AG04450 (cell line): ENCODE measurements at places on chromosomes 3 and 15.

GRCh38 chr15:88348579-88349230 is 92.2 kb upstream of the NTRK3 start:
- DNase-seq: no peak

- DNase-seq: no peak
These were observed 381.6 kb downstream of the FOXP1 start for GRCh38 chr3:71201939-71202338.

DNA sequence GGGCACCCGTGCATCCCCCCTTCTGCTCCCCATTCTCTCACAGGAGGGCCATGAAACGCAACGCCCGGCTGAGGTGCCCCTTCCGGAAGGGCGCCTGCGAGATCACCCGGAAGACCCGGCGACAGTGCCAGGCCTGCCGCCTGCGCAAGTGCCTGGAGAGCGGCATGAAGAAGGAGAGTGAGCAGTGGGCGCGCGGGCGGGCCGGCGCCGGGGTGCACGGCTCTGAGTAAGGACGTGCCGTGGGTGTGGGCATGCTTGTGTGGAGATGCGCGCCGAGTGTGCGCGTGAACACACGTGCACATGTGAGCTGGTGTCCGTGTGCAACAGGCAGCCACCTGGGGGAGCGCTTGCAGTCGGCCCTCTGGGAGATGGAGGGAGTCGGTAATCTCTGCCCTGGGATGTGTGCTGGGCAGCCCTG is 28.1 kb downstream of the NR1I2 start:
- DNase-seq: no peak

DNA sequence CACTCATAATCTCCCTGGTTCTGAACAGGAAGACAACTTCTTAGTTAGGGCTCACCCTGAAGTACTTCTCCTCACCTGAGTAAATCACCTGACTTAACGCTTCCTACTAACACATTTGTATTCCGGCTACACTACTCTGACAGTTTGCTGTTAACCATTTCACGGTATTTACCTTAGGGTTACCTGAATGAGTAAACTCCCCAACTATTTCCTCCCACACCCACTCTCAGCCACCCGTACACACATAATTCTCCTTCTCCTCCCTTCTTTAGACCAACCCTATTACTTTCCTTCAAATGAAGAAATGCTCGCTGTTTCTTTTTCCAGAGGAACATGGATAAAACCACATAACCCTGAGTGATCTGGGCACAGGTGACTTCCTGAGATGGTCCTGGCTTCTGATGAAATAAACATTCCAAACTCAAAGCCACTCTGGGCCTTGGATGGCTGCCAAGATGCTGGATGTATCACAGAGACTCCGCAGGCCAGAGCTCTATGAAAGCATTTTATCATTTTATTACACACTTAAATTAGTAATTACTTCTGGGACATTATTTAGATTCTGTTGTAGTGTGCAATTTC is 183.6 kb upstream of the ATP11B start:
- no peak for DNase-seq

DNA sequence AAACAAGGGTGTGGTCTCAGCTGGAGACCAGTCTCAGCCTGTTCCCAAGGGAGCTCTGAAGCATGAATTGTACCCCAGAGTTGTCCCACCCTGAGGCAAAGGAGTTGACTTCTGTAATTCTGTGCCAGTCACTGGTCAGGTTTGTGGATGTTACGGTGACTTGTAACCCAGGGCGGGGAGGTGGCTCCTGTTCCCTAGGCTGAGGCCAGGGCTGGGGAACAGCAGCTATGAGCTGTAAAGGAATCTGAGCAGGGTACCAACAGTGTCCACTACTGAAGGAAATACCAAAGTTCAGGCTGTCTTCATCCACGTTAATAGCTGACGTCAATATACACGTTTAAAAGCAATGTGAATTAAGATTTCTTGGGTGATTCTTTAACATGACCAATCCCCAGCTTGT is 266.2 kb downstream of the ABHD5 start:
- DNase-seq: no peak

GRCh38 chr3:159187706-159188105 is 385.9 kb downstream of the MFSD1 start:
- no peak for DNase-seq

- no peak for DNase-seq
These were observed 264.3 kb upstream of the ARHGEF26 start for GRCh38 chr3:153856932-153857331.

DNA sequence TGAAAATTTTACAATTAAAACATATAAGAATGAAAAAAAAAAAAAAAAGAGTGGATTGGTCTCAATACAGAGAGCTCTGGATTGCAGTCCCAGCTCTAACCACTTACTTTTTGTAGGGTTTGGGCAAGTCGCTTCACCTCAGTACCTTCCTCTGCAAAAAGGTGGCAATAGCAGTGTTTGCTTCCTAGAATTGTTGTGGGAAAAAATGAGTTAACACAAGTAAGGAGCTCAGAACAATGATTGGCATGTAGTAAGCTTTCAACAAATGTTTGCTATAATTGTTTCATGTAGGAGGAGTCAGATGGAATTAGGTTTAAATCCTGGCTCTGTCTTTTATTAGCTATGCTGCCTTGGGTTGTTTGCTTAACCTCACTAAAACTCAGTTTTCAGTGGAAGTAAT is 425.2 kb upstream of the TBL1XR1 start:
- DNase-seq: no peak

- DNase-seq: no peak
These were observed 24.3 kb downstream of the DPH3 start for GRCh38 chr3:16240229-16241023.

DNA sequence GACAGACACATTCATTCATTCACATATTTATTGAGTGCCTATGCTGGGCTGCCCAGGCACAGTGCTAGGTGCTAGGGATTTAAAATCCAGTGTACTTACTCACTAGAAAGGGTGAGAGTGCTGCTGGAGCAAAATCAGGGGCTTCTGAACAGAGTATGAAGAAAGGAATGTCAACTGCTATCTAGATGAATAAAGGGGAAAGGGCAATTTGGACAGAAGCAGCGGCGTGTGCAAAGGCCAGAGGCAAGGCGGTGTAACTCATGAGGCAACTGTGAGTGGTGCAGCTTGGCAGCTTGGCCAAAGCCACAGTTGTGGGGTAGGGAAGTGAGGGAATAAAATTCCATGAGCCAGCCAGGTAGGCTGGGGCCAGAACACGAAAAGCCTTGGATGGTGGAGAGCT is 76.7 kb downstream of the RAD18 start:
- no peak for DNase-seq

DNA sequence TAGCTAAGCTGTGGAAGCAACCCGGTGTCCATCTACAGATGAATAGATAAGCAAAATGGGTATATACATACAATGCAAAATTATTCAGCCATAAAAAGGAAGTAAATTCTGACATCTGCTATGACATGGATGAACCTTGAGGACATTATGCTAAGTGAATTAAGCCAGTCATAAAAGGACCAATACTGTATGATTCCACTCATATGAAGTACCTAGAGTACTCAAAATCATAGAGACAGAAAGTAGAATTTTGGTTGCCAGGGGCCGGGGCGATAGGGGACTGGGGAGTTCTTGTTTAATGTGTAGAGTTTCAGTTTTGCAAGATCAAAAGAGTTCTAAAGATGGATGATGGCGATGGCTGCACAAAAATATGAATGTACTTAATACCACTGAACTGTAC is 10.3 kb downstream of the EID1 start:
- no peak for DNase-seq

- no peak for DNase-seq
These were observed 1045.7 kb upstream of the CFAP20DC start for GRCh38 chr3:60095516-60095915.

DNA sequence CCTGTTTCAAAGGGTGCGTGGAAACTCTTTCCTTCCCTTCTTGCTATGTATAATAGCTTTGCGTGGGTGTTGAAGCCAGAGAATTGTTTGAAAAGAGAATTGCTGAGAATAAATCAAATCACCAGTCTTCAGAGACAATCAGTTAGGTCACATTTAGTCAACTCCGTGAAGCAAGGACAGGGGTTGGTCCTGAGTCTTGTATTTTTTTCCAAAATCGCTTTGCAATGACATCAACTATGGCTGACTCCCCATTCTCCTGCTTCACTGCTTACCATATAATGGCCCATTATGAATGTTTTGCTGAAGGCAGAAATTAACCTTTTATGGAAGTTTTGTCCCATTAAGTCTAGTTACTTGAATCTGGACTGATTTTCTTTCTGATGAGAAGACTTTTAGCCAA is 852.8 kb downstream of the AGBL1 start:
- no peak for DNase-seq

DNA sequence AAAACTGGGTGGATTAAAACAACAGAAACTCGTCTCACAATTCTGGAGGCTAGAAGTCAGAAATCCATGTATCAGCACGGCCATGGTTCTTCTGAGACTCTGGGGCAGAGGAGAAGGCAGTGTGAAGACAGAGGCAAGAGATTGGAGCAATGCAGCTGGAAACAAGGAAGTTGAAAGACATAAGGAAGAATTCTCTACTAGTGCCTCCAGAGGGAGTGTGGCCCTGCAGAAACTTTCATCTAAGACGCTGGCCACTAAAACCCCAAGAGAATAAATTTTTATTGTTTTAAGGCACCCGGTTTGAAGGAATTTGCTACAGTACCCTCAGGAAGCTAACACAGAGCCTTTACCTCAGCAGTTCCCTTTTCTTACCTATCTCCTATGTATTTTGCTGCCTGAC is 1012.2 kb upstream of the CADM2 start:
- no peak for DNase-seq

DNA sequence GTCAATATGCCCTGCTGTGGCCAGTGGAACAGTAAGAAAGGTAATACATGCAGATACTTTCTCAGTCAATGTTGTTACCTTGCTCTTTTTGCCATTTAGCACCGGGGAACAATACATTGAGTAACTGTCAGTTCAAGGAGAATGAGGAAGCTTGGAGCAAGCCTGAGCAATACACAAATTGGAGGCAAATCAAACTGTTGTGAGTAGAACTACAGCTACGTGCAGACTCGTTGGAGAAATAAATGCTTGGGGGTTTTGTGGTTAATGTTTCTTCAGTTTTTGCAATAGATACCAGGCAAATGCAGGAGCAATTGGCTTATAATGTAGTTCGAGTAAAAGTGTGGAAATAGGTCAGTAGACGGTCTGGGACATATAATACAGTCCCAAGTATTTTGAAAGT is 587.3 kb upstream of the ROBO1 start:
- DNase-seq: no peak

GRCh38 chr3:88657459-88657858 is 450.0 kb upstream of the EPHA3 start:
- no peak for DNase-seq

DNA sequence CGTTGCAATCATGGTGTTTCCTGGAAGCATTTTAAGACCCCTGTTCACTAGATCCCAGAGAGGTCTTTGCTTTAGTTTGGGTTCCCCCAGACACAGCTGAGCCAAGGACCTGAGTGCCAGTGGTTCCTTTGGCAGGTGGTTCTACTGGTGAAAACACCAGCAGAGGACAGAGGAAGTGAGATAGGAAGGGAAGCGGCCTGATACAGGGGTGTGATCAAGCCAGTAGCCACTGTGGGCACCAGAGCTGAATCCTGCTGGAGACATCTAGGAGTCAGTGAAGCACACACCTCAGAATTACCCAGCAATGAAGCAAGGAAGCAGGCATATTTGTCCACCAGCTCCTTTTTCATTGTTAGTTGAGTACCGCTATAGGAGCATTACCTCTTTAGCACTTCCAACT is 243.2 kb upstream of the NR2E3 start:
- no peak for DNase-seq

GRCh38 chr3:78670746-78671145 is 1097.1 kb downstream of the ROBO1 start:
- DNase-seq: no peak

DNA sequence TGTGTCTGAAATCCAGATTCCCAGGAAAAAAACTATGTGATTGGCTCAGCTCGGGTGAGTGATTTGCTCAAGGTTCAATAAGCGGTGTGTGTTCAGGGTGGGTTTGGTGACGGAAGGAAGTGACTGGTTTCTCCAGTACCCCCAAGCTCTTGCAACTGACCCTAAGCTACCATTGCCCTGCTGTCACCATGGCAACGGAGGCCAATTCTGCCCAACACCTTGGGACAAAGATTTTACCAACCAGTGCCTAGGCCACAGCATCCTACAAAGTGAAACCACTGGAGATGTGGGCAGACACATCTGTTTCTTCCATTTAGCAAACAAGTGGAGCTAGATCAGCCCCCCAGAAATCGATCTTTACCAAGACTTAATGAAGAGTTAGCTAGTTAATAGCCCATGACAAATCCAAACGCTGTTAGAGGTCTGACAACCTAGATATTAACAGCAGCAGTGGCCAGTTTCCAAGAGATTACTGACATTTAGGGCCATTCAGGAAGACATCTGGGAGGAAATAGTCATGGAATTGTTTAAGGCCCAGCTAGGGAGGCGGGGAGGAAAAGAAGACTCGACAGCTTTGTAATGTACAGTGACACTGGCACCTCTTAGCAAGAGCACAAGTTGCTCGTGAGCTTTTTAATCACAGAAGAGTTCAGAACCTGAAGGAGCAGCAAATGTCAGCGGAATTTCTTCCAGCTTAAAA is 195.9 kb downstream of the SLCO3A1 start:
- no peak for DNase-seq

- DNase-seq: no peak
These were observed 42.0 kb downstream of the AGBL1 start for GRCh38 chr15:86121568-86122225.

DNA sequence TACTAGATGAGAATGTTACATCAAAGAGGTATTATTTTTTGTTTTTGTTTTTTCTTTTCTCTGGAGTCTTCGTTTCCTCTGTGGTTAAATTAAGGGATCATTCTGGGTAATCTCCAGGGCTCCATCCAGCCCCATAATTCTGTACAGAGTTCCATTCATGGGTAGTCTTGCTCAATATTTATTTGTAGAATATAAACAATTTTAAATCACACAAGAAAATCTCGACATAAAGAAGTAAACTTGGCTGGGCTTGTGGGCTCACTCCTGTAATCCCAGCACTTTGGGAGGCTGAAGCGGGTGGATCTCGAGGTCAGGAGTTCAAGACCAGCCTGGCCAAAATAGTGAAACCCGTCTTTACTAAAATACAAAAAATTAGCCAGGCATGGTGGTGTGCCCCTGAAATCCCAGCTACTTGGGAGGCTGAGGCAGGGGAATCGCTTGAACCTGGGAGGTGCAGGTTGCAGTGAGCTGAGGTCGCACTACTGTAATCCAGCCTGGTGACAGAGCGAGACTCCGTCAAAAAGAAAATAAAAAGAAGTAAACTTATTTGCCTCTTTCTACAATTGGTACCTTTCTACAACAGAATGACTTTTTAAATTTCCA is 166.8 kb upstream of the TGFBR2 start:
- DNase-seq: no peak

DNA sequence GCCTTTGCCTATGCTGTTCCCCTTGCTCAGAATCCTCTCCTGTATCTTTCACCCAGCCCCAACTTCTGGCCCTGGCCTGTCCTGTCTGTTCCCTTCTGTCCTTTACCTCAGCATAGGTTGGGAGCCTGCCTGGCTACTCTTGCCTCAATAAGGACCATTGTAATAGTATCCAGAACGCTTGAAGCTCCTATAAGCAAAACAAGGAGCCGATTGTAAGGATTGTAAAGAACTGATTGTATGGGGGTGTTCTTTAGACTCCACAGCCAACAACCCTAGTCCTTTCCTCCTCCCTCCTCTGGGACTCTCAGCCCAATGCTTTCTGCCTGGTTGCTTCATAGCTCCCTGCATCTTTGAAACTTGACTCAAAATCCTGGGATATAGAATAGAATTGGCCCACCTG is 18.7 kb upstream of the RAD54L2 start:
- no peak for DNase-seq

- no peak for DNase-seq
These were observed 20.8 kb upstream of the APH1B start for GRCh38 chr15:63256433-63257274.
